ENCODE measurements at places on chromosomes 4 and X.
A peak's percentile ranks its signal among the peaks of the same experiment; 100 is the strongest.

DNA sequence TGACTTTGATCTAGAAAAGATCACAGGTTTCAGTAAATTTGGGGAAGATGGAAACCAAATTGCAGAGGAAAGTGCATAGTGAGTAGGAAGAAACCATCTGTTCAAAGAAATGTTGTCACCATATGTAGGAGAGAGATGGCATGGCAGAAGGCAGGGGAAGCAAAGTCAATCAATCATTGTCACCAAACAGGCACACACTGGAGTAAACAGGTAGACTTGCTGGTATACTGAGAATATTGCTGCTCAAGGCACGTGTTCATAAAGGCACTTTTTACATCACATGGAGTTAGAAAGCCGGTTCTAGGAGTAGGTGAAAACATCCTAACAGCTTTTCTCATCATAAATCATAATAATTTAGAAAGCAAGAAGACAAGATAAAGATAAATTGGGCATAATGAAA lies 550.5 kb upstream of the FAT1 start:
- no peak for DNase-seq

GRCh38 chr4:24795666-24796381 lies 451 bp downstream of the SOD3 start:
- no peak for DNase-seq

DNA sequence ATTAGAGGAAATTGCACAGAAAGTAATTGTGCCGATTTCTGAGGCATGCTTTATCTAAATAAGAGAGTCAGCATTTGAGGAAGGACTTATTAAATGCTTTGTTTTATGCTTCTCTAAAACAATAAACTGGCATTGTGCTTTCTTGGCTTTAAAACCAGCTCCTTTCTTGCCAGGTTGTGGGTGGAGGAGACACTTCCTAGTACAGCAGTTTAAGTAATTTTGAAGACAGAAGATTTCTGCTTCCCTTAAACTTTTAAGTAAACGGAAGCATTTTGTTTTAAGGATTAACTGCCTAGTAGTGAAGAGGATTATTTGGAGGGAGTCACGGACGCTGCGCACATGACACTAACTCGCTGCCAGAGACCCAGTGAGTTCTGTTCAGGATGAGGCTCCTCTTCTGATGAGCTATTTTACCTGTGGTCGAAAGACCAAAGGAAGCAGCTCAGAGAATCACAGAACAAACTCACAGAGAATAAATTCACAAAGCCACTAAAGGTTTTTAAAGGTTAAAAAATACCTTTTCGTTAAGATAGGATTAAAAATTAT lies 169.5 kb downstream of the TLL1 start:
- DNase-seq = no peak

DNA sequence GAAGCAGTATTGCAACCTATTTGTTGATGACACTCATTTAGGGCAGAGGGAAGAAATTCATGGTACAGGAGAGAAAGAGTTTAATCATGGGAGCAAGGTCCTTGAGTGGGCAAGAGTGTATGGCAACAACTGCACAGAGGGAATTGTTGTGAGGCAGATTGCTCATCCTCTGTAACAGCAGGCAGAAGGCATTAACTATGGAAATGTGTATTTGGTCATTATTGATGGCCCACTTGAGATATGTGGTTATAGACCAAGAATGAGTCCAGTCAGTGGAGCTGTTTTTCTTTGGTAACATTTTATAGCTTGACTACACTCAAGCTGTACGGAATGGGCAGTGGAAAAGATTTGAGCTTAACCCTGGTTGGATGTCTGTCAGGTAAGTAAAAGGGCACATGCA lies 15.9 kb downstream of the PLRG1 start:
- no peak for DNase-seq

- no peak for DNase-seq
These were observed 36.9 kb upstream of the GDPD2 start for GRCh38 chrX:70386235-70386634.

DNA sequence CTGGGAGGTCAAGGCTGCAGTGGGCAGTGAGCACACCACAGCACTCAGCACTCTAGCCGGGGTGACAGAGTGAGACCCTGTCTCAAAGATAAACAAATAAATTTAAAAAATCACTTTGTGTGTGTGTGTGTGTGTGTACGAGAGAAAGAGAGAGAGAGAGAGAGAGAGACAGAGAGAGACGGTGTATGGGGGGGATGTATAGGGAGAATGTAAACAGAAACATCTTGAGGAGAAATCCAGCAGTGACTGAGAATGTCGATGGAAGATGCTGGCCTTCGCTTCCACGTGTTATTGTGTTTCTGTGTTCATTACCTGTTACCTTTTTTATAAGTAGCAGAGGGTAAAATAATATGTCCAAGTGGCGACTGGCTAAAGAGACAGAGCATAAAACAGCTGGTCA lies 23.6 kb upstream of the RBPJ start:
- no peak for DNase-seq

DNA sequence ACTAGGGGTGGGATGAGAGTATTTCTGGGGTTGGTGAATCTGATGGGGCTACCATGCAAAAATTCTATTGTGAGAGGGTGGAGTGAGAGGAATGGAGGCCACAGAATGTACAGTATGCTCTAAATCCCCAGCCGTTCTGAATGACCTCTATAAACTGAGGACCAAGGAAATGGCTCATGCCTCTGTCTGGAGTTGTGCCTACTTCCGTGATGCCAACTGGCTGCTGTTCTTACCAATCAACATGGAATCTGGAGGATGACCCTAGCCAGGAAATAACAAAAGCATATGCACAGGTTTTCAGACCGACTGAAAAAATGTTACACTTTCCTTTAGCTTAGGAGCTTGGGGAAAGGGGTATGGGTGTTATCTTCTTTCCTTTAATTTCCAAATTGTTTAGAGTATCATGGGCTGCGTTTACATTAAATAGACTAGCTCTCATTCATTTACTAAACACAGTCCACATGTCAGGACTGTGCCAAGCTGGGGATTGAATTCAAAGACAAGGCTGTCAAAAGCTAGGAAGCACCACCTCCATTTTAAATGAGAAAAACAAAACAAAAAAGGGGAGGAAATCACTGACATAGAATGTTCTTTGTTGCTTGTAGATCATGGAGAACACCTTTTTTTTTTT lies 20.2 kb upstream of the CCKAR start:
- no peak for DNase-seq

GRCh38 chrX:43373032-43373431 lies 283.1 kb upstream of the MAOA start:
- no peak for DNase-seq

GRCh38 chrX:10847333-10847732 lies 226.9 kb upstream of the MID1 start:
- DNase-seq = no peak

- DNase-seq = peak; percentile 82
These were observed 347.8 kb downstream of the ANK2 start for GRCh38 chr4:113397114-113397701.

GRCh38 chrX:15694941-15695451 lies 30.4 kb upstream of the CLTRN start:
- DNase-seq = no peak

DNA sequence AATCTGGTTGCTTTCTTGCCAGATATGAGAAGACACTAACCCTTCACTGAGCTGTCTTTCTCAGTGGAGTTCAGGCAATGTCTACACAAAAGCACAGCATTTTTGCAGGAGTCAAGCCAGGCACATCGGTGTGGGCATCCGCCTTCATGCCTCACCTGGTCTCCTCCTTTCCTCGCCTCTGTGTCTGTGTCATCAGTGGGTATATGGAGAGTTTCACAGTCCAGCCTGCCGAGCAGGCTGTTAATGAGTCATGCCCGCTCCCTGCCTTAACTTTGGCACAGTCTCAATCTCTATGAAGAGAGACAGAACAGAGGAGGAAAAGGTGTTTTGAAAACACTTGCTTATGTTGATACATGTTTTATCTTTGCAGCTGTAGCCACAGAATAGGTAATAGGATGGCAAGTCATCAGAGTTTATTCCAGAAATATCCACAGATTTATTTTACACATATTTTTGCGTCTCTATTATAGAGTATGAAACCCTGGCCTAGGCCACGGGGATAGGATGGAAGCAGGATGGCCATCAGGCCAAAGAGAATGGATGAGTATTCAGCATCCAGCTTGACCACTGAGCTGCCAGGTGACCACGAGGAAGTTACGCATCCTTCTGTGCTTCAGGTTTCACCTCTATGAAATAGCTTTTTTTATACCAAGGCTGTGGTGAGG lies 32.8 kb upstream of the MAML3 start:
- DNase-seq = no peak

DNA sequence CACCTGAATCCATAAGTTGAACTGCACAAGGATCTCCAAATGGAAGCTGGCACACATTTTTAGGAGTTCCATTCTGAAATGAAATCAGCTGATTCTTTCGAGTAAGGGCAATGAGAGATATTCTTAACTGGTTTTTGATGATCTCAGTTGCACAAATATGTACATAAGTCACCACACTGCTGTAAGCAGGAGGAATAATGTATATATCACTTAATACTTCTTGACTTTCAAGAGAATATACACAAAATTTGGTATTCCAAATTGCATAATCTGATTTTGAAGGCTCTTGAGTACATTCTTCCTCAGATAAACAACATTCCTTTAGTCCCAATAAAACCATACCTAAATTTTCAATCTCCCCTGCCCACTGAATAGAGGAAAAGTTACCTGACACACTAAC lies 8.2 kb downstream of the FANCB start:
- DNase-seq = peak; percentile 40

DNA sequence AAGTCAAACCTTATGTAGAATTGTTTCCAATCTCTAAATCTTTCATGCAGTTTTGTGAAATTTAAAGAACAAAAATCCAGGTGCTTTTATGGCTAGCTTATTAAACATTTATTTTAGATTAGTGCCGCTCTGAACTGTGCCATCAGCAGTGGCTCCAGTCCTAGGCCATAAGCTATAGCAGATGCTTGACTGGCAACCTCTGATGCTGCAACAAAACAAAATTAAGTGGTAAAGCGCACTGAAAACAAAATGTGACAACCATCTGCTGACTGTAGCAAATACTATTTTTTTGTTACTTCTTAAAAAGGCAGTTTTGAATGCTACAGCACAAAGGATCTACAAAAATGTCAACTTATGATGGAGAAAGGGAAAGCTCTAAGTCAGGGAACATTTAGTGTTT lies 237.4 kb downstream of the DCLK2 start:
- DNase-seq = no peak

DNA sequence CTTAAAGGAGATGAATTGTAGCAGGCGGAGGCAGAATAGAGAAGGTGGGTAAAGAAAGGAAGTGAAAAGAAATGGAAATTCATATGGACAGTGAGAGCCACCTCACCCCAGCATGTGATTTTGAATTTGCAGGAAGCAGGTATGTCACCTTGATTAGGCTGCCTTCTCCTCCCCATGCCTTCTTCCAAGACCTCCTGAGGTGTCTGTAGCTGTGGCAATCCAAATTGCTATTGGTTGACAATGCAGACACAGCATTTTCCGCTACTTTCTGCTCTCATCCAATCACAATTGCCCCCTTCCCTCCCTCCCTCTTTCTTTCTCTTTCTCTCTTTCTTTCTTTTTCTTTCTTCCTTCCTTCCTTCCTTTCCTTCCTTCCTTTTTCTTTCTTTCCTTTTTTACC lies 38.5 kb downstream of the RAB33B start:
- DNase-seq = no peak

DNA sequence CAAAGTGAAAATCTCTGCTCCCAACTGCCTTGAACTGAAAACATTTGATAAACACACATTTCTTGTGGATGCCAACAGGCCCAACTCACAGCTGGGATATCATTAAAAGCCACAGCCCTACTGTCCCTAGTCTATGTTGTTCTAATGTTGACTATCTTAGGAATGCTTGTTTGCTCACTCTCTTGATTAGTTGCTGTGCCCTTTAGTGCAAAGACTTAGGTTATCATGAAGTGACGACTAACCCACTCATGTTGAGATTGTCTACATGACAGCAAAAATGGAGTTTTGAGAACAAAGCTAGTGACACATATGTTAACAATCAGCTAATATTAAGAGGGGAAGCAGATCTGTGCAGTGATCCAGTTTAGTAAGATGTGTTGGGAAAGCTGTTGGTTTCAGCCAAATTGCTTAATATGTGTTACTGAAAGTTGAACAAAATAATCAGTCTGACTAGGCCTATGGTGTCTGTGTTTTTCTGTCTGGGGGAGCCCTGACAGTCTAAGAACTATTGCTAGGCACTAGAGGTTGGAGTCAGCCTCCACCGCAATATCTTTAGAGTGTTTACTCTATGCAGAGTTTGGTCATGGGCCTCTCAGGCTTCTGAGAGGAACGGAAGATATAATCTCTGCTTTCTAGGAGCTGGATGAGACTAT lies 125.5 kb downstream of the ATG4A start:
- no peak for DNase-seq

DNA sequence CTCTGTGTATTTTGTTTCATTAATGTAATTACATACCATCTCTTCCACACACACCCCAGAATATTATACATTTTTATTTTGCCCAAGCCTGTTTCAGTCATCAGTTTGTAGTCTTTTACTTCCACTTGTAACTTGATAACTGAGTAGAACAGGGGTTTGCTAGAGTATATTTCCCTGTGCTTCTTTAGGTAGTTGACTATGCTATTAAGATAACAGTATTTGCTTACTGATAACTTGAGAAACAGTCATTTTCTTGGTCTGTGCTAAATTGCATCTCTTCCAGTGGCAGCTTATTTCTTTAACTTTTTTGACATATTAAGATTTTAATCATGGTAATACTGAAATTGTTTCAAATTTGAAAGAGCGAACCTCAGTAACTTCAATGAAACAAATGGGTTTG lies 7.0 kb upstream of the XK start:
- no peak for DNase-seq

DNA sequence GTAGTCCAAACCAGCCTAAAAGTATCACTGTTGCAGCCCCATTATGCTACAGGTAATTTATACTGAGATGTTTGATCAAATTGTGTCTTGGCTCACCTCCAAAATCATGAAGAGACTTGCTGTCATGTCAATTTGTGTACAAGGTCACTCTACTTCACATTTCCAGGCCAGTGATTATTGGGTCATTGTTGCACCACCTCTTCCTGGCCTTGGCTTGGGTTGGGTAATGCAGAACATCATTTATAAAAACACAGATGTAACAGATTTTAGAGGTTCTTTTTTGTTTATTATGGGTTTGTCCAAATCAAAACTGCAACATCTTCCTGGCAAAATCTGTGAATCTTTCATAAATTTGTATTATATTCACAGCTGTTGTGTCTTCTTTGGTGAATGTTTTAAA lies 459.5 kb downstream of the ANKRD50 start:
- DNase-seq = no peak

GRCh38 chr4:147616849-147617172 lies 386 bp upstream of the TMEM184C start:
- no peak for DNase-seq

DNA sequence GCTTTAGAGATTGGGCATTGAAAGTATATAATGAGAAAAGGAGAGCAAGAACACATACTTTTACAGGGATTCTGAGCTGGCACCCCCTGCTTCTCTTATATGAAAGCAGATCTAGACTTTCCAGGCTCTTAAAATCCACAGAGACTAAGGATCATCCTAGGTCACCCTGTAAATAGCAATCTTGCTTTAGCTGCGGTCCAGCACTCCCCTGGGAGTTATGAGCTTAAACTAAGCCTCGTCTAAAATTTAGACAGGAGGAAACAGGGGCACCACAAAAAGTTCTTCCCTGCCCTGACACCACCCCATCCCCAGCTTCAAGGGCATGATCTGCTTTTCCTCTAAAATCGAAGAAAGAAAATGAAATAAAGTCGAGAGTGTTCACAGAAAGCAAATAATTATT lies 143.3 kb upstream of the KCNIP4 start:
- DNase-seq = no peak

- DNase-seq = no peak
These were observed 39.4 kb upstream of the NR3C2 start for GRCh38 chr4:148481636-148482035.
